ENCODE measurements at places on chromosomes 1 and 21.

GRCh38 chr1:110012100-110012780 lies 22.2 kb upstream of the STRIP1 start:
- no peak for DNase-seq

DNA sequence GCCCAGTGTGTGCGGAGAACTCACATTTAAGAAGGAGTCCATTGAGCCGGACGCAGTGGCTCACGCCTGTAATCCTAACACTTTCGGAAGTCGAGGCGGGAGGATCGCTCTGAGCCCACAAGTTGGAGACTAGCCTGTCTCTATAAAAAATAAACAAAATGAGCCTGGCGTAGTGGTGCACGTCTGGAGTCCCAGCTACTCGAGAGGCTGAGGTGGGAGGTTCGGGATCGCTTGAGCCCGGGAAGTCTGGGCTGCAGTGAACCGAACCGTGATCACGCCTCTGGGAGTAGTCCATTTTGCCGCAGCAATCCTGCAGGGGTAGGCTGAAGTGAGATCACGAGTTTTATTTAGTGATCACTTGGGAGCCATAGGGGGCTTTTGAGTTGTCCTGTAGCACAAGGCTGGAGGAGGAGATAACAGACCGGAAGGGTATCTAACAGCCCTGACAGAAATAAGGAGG lies 497 bp upstream of the FUCA1 start:
- DNase-seq, result no peak

GRCh38 chr21:44534688-44535087 lies 5.3 kb downstream of the KRTAP10-1 start:
- DNase-seq, result no peak

DNA sequence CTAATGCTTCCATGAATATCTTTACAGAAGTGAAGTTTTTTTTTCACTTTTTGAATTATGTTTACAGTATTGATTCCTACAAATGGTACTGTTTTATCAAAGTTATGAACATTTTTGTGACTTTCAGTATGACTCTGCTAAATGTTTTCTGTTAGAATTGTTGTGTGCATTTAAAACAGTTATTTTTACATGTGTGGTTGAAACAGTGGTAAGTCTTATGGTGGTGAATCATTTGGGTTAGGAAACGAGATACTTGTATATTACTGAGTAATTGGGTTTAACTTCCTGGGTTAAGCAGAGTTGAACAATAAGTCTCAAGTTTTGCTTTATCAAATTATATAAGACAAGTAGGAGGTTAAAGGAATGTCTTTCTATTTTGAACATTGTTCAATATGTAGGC lies 66.8 kb downstream of the VPS13D start:
- no peak for DNase-seq

DNA sequence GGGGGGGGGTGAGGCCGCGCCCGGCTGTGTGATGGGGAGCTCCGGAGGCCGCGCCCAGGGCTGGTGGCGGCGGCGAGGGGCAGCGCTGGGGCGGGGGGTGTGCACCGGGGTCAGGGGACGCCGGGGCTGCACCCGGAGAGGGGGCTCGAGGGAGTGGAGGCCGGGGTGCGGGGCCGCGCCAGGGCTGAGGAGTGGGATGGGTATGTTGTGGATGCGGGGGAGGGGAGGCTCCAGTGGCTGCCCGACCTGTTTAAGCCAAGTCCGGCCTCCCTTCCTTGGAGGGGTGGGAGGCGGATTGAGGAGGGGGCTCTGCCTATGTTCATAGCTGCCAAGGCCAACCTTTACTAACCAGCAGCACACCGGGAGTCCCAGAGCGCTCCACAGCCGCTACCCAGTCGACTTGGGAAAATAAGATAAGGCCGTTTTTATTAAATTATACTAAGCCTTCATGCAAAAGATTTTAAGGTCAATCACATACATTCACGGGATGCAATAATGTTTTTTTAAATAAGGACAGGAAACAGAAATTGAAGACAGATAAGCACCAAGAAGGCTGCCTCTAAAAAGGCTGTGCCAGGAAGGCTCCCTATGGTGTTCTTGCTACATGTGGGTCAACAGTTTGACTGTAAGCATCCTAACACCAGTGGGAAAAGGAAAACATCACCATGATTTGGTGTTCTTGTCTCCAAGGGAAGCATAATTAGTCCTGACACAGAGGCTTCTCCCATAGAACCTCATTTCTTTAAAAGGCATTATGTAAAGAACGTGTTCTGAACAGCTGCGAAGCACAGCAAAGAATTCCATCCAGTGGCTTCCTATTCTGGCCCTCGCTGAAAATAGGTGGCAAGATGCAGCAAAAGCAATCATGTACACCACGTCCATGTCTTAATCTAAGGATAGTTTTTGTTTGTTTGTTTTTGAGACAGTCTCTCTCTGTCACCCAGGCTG lies 626 bp upstream of the HLCS start:
- peak; percentile 46 for DNase-seq

- DNase-seq, result no peak
These were observed 104.1 kb downstream of the CSMD2 start for GRCh38 chr1:34060901-34061415.

GRCh38 chr1:112877750-112878149 lies 78.2 kb downstream of the SLC16A1 start:
- no peak for DNase-seq

DNA sequence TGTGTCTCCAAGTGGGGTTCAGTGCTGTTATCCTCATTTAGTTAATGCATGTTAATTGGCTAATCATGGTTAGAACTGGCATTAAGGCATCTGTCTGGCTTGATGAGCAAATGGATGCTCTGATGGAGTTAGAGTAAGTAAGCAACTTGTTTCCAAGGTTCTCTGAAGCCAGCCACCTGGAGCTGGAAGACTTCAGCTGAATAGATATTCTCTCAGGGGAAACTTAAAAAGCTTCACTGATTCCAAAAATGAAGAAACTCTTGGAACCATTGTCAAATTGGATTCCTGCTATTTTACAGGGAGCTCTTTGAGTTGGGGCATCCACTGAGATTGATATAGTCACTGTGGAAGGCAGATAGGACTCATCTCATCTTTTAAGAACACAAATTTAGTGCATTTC lies 118.9 kb downstream of the CACHD1 start:
- no peak for DNase-seq

GRCh38 chr1:201639826-201640225 lies 100.9 kb downstream of the NAV1 start:
- no peak for DNase-seq
